Endothelial cell of umbilical vein (primary cell): ENCODE measurements at places on chromosomes 7 and 10.

- H3K27ac ChIP-seq = no peak overlapping the region
- peaks cover 38% of the 10 kb centered on the region for H3K27me3 ChIP-seq
- H3K36me3 ChIP-seq = no peaks in the 10 kb centered on the region
- H3K4me1 ChIP-seq = no peaks in the 10 kb centered on the region
Observed at GRCh38 chr10:49605939-49606509, 4.1 kb upstream of the SLC18A3 start.

DNA sequence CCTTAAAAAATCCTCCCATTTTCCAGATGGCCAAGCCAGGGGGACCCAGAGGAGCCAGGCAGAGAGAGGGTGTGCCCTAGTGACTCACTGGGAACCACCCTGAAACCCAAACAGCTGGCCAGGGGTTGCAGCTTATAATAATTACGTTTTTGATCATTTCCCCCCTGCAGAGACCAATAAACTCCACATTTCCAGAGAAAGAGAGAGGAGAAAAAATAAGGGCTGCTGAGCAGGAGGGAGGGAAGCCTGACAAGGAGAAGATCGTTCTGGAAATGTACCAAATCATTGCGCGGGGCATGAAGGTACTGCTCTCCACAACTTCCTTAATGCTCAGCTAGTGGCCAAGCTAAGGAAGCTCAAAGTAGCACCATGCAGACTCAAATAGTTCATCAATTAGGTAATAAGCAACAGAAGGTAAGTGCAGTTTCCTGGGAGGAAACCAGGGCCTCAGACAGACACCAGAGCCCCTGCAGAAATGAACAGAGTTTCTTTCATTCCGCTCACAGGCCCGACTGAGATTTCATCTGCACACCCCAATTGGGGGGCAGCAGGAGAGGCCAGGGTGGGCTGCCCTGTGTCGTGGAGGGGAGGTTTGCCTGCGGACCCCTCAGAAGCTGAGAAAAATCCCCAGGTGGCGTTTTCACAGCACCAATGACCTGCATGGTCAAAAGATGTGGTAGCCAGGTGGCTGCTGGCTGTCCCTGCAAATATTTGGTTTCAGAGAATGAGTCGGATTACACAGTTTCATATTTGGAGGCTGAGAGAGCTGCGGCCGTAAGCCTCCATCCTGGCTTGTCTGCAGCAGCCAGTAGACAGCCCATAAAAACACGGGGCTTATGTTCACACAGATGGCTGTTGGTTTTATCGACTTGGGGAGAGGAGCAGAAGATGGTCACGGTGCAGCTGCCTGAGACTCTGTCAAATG is 153.2 kb upstream of the LYZL2 start:
- no peak overlapping the region for H3K27ac ChIP-seq
- no peaks in the 10 kb centered on the region for H3K27me3 ChIP-seq
- H3K36me3 ChIP-seq = no peaks in the 10 kb centered on the region

GRCh38 chr7:96331233-96331632 is 9.3 kb upstream of the SLC25A13 start:
- DNase-seq = no peak
- peaks cover 10% of the 10 kb centered on the region for H3K4me1 ChIP-seq
- H3K4me3 ChIP-seq = no peak overlapping the region
- H3K36me3 ChIP-seq = no peaks in the 10 kb centered on the region

DNA sequence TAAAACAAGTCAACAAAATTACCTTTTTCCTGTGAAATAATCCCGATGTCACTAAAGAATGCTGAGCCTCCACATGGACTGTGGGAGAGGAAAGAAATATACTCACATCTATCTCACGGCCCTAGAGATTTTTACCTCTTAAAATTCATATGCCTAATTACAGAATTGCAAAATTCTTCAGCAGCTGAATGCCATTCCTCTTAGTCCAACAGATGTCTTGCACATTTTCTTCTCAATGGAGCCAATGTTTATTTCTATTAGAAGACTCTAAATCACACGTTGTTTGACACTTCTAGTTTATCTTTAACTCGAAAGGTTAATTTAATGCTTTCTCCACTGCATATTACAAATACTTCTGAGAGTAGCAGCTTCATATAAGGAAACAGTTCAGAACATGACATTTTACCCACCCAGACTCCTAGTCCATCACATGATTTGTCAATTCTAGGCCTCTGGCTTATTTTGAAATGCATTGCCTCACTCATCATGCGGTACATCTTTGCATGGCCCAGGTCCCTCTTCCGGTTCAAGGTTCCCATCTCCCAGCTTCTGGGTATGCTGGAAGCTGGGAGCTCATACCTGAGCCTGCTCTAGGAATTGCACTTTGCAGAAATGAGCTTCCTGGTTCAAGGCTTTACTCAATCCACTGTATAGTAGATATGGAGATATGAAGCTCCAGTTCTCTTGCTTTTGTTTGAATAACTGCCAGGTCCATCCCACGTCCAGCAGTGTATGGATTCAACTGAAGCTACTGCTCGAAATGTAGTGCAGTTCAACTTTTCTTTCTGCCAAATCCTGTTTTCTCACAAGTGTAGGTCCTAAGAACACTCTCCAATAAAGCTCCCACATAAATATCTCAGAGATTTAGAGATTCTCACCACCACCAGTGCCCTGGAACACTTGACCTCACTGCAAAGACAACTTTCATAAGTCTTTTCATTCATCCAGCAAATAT is 306.2 kb downstream of the GPR37 start:
- H3K4me1 ChIP-seq = no peaks in the 10 kb centered on the region
- H3K36me3 ChIP-seq = no peaks in the 10 kb centered on the region
- H3K27me3 ChIP-seq = no peaks in the 10 kb centered on the region
- H3K27ac ChIP-seq = no peak overlapping the region
- no peak for DNase-seq
- H3K4me3 ChIP-seq = no peak overlapping the region

- no peaks in the 10 kb centered on the region for H3K36me3 ChIP-seq
- no peak for DNase-seq
- H3K4me3 ChIP-seq = no peak overlapping the region
- no peak overlapping the region for H3K27ac ChIP-seq
- H3K4me1 ChIP-seq = no peaks in the 10 kb centered on the region
- no peaks in the 10 kb centered on the region for H3K27me3 ChIP-seq
Observed at GRCh38 chr10:10587744-10588393, 429.8 kb upstream of the CELF2 start.

GRCh38 chr7:146635205-146636032 is 518.8 kb downstream of the CNTNAP2 start:
- no peaks in the 10 kb centered on the region for H3K36me3 ChIP-seq
- no peak overlapping the region for H3K4me3 ChIP-seq
- H3K27ac ChIP-seq = no peak overlapping the region
- no peak for DNase-seq
- no peaks in the 10 kb centered on the region for H3K27me3 ChIP-seq

- H3K36me3 ChIP-seq = no peaks in the 10 kb centered on the region
- H3K4me3 ChIP-seq = no peak overlapping the region
- no peaks in the 10 kb centered on the region for H3K4me1 ChIP-seq
- no peak overlapping the region for H3K27ac ChIP-seq
- DNase-seq = no peak
- no peaks in the 10 kb centered on the region for H3K27me3 ChIP-seq
Observed at GRCh38 chr7:70042533-70042932, 444.3 kb downstream of the AUTS2 start.

DNA sequence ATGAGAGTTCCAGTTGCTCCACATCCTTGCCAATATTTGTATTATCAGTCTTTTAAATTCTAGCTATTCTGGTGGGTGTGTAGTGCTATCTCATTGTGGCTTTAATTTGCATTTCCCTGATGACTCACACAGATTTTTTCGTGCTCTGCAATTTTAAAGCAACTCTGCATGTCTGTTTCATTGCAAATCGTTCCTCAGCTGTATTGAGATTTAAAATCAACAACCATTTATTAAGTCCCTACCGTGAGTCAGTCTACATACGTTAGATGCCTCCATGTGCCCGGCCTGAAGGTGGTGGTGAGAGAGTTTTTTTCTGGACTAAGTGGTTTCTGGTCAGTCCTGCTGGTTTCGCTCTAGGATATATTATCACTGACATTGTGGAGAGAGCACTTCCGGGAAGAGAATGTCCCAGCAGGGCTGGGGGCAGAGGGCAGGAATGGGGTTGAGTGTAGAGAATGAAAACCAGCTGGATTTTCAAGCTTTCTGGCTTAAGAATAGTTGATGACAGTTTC is 8.4 kb upstream of the HYCC1 start:
- H3K27ac ChIP-seq = no peak overlapping the region
- no peak for DNase-seq
- H3K36me3 ChIP-seq = no peaks in the 10 kb centered on the region
- H3K27me3 ChIP-seq = no peaks in the 10 kb centered on the region
- no peak overlapping the region for H3K4me3 ChIP-seq

DNA sequence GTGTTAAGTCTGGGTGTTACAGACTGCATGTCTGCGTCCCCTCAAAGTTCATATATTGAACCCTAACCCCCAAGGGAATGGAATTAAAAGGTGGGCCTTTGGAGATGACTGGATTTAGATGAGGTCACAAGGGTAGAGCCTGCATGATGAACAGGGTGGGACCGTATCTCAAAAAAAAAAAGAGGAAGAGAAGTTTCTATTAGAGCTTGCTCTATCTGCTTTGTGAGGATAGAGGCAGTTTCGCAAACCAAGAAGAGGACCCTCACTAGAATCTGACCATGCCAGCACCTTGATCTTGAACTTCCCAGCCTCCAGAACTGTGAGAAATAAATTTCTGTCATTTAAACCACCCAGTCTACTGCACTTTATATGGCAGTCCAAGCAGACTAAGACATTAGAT is 1.4 kb downstream of the KIN start:
- no peak for DNase-seq
- no peaks in the 10 kb centered on the region for H3K27me3 ChIP-seq
- no peaks in the 10 kb centered on the region for H3K36me3 ChIP-seq
- H3K4me1 ChIP-seq = peaks cover 18% of the 10 kb centered on the region

GRCh38 chr10:48799341-48800006 is 114.8 kb downstream of the WDFY4 start:
- no peaks in the 10 kb centered on the region for H3K36me3 ChIP-seq
- H3K4me3 ChIP-seq = no peak overlapping the region
- no peak overlapping the region for H3K27ac ChIP-seq
- peaks cover 3% of the 10 kb centered on the region for H3K4me1 ChIP-seq

DNA sequence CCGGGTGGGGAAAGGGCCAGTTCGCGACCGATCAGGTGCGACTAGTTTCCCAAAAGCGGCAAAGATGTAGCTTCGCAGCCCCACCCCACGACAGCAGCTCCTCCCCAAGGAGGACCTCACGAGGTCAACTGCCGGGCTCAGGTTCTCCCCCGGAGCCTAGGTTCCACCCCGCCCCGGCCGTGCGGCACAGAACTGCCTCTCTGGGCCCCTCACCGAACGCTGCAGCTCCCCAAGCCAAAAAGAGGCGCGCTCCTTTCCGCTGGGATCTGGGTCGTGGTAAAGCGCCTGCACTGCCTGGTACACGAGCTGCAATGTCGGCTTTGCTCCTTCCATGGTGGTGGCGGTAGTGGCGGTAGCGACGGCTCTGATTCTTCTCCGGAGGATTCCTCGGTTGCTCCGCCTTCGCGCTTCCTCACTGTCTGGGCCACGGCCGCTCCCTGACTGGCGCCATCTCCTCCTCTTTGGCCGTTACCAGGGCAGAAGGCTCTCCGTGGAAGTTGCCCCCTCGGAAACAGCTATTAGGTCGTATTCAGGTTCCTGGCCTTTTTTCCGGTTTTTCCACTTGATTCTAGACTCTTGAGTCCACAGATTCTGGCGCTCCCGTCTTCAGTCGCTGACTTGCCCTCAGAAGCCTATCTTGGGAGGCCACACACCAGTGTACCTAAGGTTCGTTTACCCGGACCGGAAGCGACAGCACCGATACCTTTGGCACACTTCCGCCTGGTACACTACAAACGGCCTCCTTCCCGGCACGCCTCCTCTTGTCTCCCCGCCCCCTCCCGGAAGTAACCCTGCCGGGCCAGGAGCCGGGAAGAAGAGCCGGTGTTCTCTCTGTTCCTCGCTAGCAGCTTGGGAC is at the start of gene TNPO3:
Gene TNPO3, minus strand, starts transcription at position 674 of the 856 bp plus-strand sequence. Its CDS starts 341 bp downstream, at position 333.
- H3K27me3 ChIP-seq = peaks cover 8% of the 10 kb centered on the region
- H3K27ac ChIP-seq = peak within 1 kb of the TSS; percentile 80
- peak within 1 kb of the TSS; percentile 68 for H3K4me3 ChIP-seq
- peaks cover 15% of the 10 kb centered on the region for H3K4me1 ChIP-seq

GRCh38 chr7:357531-358209 is 67.7 kb downstream of the FOXL3 start:
- no peak overlapping the region for H3K4me3 ChIP-seq
- no peak for DNase-seq
- H3K4me1 ChIP-seq = peaks cover 21% of the 10 kb centered on the region
- H3K36me3 ChIP-seq = no peaks in the 10 kb centered on the region
- no peak overlapping the region for H3K27ac ChIP-seq

- H3K27ac ChIP-seq = no peak overlapping the region
- peak; percentile 78 for DNase-seq
- H3K4me1 ChIP-seq = peaks cover 27% of the 10 kb centered on the region
- H3K27me3 ChIP-seq = no peaks in the 10 kb centered on the region
Observed at GRCh38 chr10:24642921-24643678, 80.6 kb downstream of the ARHGAP21 start.

GRCh38 chr7:148398844-148399365 is 191.7 kb upstream of the C7orf33 start:
- no peaks in the 10 kb centered on the region for H3K4me1 ChIP-seq
- H3K4me3 ChIP-seq = no peak overlapping the region
- H3K27me3 ChIP-seq = no peaks in the 10 kb centered on the region
- H3K27ac ChIP-seq = no peak overlapping the region

DNA sequence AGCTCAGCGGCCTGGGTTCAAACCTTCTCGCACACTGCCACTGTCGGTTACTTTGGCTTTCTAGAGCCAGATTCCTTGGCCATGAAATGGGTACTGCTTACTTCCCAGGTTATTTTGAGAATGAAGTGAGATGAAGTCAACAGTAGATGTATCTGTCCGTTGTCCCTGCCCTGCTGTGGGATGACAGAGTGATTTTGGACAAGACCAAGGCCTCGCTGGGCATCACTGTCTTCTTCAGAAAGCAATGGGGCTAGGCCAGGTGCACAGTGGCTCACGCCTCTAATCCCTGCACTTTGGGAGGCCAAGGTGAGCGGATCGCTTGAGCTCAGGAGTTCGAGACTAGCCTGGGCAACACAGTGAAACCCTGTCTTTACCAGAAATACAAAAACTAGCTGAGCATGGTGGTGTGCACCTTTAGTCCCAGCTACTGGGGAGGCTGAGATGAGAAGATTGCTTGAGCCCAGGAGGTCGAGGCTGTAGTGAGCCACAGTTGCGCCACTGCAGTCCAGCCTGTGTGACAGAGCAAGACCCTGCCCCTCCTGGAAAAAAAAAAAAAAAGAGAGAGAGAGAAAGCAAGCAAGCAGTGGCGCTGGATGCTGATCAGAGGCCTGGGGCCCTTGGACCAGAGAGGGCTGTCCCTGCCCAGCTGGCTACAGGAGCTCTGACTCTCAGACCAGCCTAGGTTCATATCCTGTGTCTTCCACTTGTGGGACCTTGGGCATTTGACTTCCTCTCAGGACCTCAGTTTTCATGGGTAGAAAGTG is 25.8 kb downstream of the ZMIZ1 start:
- H3K27ac ChIP-seq = no peak overlapping the region
- H3K4me3 ChIP-seq = no peak overlapping the region
- H3K36me3 ChIP-seq = peaks cover 2% of the 10 kb centered on the region
- no peak for DNase-seq
- no peaks in the 10 kb centered on the region for H3K27me3 ChIP-seq

- H3K27me3 ChIP-seq = no peaks in the 10 kb centered on the region
- H3K36me3 ChIP-seq = no peaks in the 10 kb centered on the region
- no peak overlapping the region for H3K4me3 ChIP-seq
- H3K27ac ChIP-seq = no peak overlapping the region
Observed at GRCh38 chr10:11014671-11015445, 2.8 kb upstream of the CELF2 start.

GRCh38 chr10:99172128-99172738 is 63.4 kb downstream of the HPSE2 start:
- no peak overlapping the region for H3K4me3 ChIP-seq
- H3K36me3 ChIP-seq = no peaks in the 10 kb centered on the region
- DNase-seq = peak; percentile 11
- no peaks in the 10 kb centered on the region for H3K27me3 ChIP-seq
- H3K27ac ChIP-seq = no peak overlapping the region
